ENCODE measurements at places on chromosomes 4 and X.
A peak's percentile ranks its signal among the peaks of the same experiment; 100 is the strongest.

DNA sequence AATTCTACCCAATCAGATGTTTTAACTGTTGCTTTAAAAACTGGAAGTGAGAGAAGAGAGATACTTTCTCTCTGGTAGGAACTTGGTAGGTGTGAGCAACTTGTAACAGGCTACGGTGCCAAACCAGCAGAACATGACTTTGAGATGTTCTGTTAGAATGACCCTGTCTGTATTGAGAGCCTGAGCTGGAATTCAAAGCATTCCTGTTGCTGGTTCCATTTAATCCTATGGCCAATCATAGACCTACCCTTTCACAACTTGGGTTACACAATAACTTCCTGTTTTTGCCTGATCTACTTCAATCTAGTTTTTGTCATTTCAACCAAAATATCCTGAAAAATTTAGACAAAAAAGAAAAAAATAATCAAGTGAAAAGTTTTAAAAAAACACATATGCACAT is 1.7 kb upstream of the PRRG1 start:
- DNase-seq = no peak

DNA sequence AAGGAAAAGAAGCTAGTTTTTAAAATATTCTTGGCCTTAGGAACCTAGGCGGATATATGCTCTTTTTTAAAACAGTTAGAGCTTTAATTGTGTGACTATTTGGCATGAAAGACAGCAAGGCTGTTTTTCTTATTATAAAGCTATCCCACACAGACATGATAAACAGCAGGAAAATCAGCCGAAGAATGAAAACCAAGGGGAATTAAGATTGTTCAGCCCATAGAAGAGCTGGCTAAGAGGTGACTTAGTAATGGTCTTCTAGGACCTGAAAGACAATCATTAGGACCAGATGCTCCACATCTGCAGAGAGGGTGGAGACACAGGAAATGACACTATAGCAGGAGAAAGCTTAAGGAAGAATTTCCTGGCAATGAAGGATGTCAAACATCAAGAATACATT is 171.4 kb upstream of the NRK start:
- no peak for DNase-seq

DNA sequence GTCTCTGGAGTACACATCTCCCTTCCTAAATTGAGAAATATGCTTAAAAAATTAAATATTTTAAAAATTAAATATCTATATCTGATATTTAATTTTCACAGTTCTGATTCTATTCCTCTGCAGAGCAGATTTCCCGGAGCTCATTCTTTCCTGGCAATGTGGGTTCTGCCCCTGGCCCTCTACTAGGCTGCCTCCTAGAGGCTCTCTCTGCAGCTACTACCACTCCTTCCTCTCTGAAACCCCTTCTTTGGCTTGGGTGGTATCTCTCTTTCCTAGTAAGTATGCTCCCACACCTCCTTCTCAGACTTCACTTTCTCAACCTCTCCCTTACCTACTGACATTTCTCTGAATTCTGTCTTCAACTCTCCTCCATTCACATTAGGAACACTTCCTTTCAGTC is 45.3 kb downstream of the RPGR start:
- no peak for DNase-seq

- DNase-seq = no peak
Measured at GRCh38 chrX:25544641-25545040, 528.9 kb upstream of the ARX start.

DNA sequence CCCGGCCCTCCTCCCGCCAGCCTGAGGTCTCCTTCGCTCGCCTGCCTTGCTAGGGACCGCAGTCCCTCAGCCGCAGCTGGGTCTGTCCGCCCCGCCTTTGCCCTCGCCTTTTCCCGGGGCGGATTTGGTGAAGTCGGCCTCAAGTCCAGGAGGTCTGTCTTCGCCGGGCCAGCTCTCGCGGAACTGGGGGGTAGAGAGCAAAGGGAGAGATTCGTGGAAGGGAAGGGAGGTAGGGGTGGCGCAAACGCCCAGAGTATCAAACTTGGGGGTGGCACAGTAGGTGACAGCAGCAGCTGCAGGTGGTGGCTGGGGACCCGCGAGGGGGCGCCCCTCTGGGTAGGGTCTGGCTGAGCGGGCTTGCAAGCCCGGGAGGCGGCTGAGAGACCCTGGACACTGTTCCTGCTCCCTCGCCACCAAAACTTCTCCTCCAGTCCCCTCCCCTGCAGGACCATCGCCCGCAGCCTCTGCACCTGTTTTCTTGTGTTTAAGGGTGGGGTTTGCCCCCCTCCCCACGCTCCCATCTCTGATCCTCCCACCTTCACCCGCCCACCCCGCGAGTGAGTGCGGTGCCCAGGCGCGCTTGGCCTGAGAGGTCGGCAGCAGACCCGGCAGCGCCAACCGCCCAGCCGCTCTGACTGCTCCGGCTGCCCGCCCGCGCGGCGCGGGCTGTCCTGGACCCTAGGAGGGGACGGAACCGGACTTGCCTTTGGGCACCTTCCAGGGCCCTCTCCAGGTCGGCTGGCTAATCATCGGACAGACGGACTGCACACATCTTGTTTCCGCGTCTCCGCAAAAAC is at the start of gene NPY2R:
NPY2R (plus strand) TSS at position 379 of the 797 bp plus-strand sequence. CDS start 5,304 bp downstream, outside the sequence.
- DNase-seq = no peak

DNA sequence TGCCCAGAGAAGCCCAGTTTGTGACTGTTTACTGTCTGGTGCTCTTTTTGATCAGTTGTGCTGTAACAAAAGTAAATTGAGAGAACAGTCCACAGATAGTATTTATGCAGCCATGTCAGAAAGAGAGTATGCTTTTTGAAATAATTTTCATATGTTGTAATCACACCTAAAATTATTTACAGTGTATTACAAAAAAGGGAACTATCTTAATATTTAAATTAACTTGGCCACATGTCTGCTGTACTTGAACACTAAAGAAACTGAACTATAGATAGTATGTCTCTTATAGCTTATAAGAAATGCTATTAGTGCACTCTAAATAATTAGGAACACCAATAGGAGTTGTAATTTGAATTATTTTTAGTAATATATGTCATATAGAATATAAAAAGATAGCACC is 30.2 kb downstream of the KIAA0232 start:
- no peak for DNase-seq

DNA sequence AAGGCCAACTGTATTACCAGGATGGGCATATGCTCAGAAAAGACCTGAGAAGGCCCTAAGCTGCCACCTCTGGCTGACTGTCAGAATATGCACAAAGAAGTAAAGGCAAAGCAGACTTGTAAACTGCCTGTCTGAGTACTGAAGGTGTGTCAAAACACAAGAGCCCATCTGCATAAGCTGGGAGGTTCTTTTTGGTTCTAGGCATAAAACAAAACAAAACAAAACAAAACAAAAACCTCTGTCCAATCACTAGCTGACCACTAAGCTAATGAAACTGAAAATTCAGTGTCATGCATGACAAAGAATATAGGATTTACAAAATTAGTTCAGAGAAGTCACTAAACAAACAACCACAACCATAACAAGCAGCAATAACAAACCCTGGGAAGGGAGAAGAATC is 20.6 kb downstream of the SH3D19 start:
- DNase-seq = no peak

- no peak for DNase-seq
Measured at GRCh38 chr4:79948739-79949138, 124.3 kb downstream of the ANTXR2 start.

GRCh38 chrX:131704136-131704695 is 160.3 kb downstream of the OR13H1 start:
- DNase-seq = peak; percentile 80

DNA sequence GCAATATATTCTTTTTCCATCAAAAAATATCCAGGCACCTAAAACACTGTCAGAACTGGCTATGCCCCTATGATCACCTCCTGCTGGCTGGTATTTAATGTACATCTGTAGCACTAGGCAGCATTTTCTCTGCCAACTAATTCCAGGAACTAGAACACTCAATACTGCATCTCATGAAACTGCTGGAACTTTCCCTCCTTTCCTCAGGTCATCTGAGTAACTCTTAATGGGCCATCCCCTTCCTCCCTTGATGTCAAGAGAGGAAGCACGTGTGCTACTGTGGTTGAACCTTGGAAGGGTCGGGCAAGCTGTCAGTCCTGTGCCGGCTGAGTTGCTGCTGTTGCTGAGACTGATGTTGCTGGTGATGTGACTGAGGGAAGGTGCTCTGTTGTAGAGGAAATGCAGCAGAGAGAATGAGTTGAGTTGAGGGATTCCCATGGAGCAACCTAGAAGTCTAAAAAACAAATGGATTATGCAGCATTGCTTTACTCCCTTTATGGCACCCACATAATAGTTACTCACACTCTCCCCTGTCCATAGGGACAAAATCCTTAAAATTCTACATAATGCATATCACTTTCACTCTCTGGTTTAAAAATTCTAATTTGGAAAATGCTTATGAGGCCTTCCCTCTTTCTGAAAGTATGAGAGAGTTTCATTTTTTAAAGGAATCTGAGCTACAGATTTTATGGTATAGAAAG is 39.5 kb downstream of the TMEM165 start:
- no peak for DNase-seq

DNA sequence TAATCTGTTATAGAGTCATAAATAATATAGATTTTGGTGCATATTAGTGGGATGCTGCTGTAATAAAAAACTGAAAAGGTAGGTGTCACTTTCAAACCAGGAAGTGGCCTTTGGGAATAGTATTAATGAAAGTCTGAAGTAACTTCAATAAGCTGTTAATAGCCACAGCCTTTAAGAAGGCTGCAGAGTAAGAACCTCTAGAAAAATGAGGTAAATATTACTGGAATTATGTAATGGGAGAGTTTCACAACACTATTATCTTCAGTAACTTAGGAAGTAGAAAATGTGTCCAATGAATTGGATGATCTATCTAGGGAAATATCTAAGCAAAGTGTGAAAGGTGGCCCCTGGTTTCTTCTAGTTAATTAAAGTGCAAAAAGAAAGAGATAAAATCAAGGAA is 104.7 kb downstream of the NCAPG start:
- no peak for DNase-seq

GRCh38 chr4:70586841-70587240 is 5.2 kb upstream of the AMBN start:
- no peak for DNase-seq

GRCh38 chr4:74230902-74231499 is 73.1 kb downstream of the MTHFD2L start:
- DNase-seq = peak; percentile 81

GRCh38 chrX:139559383-139560042 is 29.0 kb downstream of the F9 start:
- peak; percentile 30 for DNase-seq

GRCh38 chr4:55959655-55960054 is 10.9 kb downstream of the CEP135 start:
- DNase-seq = no peak

DNA sequence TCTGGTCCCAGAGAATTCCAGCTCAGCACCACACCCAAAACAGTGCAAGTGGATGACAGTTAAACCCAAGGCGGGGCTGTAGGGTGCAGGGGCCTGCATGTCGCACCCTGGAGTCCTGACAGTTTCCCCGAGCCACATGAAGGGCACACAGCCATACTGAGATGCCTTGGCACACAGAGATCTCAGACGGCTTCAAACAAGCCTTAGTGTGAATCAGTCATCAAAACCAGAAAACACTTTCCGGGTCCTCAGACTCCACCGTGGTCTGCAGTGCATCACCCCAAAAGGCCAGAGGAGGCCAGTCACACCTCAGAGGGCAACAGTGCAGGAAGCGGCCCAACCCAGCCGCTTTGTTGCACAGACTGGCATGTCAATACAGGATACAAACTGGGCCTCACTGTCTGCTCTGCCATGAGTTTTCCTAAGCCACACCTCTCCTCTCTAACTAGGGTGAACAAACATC is 64.6 kb upstream of the ENPP6 start:
- no peak for DNase-seq

DNA sequence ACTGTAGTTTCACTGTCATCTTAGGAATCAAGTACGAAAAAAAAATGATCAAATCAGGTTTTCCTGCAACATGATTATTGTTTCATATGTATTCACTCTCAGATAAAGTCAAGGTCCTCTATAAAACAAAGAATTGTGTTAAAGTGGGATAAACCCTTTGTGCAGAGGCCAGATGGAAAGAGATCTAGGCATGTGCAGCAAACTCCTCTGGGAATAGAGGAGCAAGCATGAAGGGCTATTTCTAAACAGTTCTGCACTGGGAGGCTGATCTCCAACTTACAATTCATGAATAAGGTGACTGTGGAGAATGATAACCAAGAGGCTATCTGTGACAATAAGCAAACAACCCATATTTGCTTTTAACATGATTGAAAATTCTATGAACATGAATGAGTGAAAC is 2.4 kb upstream of the WDFY3 start:
- no peak for DNase-seq

GRCh38 chr4:20272411-20272872 is 20.7 kb downstream of the SLIT2 start:
- DNase-seq = no peak

DNA sequence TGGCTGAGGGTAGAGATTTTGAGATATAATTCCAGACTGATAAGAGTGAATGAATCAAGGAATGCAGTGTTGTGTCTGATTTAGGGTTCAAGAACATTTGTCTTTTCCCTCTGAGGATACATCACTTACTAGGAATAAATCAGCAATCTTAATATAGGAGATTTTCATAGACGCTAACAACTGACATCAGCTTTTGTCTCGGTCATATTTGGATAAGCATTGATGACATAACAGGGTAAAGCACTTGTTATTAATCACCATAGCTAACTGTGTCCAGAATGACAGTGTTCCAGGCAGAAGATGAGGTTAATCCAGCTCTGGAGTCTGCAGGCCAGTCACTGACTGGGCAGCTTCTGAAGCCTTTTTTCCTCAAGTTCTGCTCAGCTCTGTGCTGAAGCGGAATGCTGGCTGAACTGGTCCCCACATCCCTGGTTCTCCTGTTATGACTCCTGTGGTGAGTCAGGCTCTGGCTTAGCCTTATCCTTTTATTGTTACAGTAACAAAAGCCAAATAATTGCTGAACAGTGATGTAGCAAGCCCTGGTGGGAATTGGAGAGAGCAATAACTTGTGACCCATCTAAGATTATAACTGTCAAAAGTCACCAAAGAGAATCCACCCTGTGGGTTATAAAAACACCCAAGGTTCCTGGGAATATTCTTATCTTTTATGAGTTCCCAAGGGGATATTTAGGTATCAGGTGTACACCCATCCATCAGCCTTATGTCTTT is 41.8 kb downstream of the FNIP2 start:
- peak; percentile 98 for DNase-seq

- no peak for DNase-seq
Measured at GRCh38 chr4:52939739-52940138, 77.6 kb downstream of the RASL11B start.

DNA sequence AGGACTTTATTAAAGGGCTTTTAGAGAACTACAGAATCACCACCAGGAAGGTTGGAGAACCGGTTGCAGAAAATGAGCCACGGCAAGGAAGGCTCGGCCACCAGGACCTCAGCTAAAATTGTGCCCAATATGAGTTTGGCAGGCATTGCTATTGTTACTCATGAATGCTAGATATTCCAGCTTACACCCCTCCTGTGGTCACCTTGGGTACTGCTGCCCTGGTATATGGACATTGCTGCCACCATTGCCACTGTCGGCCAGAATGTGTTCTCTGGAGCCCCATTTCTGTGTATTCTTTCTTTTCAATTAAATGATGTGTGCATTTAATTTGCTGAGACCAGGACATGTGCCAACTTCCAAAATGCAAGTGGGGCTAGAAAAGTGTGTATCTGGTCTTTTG is 626.7 kb upstream of the BOD1L1 start:
- peak; percentile 21 for DNase-seq

- no peak for DNase-seq
Measured at GRCh38 chr4:88449290-88449689, 7.6 kb upstream of the HERC5 start.

- DNase-seq = no peak
Measured at GRCh38 chr4:10691651-10692050, 7.1 kb upstream of the CLNK start.

- DNase-seq = no peak
Measured at GRCh38 chrX:38458071-38458470, 103.3 kb upstream of the TSPAN7 start.

GRCh38 chr4:163540448-163540847 is 46.0 kb downstream of the TMA16 start:
- DNase-seq = no peak

Measured in GM04504 (cell line).